Neural crest cell (in vitro differentiated cells): ENCODE measurements at places on chromosomes 6 and 20.

- no peak for DNase-seq
These were observed 456.8 kb upstream of the CHD6 start for GRCh38 chr20:42074944-42075343.

DNA sequence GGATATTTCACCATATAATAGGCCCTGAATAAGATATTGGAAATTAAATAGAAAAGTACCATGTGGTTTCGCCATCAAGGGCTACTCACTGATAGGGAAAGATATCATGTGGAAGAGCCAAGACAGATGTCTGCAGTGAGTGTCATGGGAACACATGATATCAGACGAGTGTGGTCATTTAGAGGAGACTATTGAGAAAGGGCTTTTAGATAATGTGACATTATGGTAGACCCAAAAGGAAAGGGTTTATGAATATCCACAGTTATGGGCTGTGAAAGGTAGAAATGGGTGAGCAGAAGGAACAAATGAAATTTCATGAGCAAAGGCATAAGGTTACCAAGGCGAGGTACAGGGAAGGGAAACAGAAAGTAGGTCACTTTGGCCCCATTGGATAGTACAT, 182.3 kb upstream of the PRSS16 start:
- DNase-seq, result no peak

DNA sequence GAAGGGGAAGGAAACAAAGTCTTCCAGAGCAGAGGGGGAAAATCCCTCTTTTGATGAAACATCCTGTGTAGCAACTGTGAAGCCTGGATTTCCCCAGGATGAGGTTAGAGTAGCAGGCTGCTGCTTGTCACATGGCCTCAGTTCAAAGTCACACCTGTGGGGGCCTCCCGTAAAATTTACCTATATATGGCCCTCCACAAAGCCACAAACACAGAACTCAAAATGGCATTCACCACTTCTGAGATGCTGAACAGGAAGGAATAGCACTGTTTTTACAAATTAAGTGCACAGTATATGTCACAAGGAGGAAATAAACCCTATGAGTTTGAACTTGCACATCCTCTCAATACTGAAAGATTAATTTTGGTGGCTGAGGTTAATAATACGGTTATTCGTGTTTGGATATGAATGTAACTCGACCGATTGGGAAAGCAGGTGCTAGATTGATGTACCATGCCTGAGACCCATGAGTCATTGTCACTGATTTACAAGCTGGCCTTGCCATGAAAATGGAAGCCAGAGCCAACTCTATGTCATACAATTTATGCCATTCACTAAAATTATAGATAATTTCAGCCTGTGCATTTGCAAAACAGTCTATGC, 70.6 kb downstream of the SGK1 start:
- no peak for DNase-seq

DNA sequence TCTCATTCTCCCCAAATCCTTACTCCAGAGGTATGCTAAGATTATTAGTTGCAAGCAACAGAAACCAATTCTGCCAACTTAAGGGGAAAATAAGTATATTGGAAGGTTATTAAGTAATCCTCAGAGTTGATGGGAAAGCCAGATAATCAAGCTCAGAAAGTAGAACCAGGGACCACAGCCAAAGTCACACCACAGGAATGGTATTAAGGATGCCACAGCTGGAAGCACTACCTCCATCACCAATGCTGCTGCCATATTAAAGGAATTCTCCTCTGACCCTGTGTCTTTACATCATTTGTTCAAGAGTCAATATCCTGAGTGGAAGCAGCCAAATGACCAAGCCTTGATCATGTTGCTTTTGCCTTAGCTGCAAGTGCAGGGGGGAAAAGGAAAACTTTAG, 9.9 kb downstream of the PROCR start:
- no peak for DNase-seq

DNA sequence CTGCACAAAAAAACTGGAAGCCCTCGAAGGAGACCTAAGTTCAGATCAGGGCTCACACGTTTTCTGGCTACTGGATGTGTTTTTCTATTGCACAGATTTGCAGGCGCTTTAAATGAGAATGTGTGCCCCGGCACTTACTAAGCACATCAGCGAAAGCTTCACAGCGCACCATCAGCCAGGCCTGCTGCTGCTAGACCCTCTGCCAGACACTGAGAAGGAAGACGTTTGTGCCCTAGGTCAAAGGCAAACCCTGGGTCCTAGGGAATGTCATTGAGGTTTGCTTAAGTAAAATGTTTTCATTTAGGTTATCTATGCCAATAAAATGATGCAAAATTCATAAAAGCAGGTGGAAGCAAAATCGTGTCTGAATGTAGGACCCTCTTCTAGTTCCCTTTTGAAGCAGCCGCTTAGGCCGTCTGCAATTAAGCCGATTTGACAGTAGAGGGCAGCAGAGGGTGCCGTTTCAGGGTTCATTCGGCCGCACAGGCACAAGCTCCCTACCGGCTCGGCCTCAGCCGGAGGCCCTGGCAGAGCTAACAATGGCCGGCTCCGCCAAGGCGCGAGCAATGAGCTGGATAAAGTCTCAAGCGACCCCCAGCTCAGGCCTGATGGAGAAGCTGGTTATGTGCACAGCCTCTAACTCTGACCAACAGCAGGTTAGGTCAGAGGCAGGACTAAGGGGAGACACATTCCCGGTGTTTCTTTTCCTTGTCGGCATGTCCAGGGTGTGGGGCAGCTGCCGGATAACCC, 107.2 kb upstream of the FOXA2 start:
- peak; percentile 74 for DNase-seq

DNA sequence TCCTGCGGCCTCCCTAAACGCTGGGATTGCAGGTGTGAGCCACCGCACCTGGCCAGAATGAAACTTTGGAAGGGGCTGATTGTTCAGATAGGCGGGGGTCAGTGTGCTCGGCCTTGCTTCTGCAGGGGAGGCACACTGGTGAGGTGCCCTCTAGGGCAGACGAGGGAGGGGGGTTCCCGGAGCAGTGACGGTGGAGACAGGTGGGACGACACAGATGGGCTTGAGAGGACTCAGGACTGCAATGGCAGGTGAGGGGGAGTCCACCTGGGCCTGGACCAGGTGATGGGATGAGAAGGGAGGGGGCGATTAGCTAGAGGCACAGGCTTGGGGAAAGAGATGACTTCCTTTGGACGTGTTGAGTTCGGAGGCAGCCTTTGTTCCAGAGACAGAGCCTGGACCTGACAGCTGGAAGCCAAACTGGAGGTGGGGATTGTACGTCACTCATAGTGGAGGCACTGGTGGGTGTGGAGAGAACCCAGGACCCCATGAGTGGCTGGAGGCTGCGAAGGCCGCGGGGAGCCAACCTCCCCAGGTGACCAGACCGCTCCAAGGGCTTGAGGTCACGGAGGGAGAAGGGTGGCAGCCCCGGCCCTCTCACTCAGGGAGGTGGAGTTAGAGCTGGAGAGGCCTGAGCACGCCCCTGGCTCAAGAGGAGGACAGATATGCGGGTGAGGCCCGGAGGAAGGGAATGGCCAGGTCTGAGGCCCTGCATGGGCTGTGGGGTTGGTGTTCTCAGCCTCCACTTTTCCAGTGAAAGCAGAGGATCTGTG, 10.5 kb upstream of the MAP1LC3A start:
- DNase-seq, result no peak

DNA sequence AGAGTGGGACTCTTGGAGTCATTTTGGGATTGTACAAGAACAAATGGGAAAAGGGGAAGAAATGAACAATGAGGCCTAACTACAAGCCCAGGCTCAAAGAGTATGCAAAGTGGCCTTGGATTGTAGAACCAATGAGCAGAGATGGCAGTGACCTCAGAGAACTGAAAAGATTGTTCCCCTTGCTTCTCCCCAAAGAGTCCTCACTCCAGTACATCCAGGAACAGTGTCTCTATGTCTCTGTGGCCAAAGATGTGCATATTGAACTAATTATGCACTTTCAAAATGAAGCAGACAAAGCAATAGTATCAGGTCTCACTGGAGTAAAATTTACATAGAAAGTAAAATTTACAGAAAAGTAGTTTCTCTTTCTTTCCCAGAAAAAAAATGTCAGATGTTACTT, 81.0 kb downstream of the SMLR1 start:
- no peak for DNase-seq

DNA sequence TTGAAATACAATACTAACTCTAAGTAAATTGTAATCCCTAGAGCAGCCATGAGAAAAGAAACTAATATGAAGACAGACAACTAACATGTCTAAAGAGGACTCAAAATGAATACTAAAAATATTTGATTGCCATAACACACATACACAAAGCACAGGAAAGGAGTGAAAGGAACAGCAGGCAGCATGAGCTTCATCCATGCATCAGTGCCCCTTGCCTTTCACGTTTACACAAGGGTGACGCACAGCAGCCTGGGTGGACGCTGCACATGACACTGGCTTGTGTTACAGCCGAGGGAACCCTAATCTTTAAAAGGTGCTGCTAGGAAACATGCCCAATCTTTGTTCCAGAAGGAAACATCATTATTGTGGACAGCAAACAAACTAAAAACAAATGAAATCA, 123.5 kb downstream of the MAN1A1 start:
- no peak for DNase-seq

DNA sequence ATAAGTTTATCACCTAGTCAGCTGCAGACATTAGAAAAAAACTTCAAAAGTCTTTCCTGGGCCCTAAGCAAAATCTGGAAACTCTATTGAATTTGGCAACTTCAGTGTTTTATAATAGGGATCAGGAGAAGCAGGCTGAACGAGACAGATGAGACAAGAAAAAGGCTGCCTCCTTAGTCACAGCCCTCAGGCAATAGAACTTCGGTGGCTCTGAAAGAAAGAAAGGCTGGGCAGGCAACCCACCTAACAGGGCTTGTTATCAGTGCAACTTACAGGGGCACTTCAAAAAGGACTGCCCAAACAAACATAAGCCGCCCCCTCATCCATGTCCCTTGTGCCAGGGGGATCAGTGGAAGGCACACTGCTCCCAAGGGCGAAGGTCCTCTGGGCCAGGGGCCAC, 657.9 kb upstream of the HS3ST5 start:
- DNase-seq, result no peak

GRCh38 chr6:107047807-107048206, 19.8 kb downstream of the MTRES1 start:
- DNase-seq, result no peak

DNA sequence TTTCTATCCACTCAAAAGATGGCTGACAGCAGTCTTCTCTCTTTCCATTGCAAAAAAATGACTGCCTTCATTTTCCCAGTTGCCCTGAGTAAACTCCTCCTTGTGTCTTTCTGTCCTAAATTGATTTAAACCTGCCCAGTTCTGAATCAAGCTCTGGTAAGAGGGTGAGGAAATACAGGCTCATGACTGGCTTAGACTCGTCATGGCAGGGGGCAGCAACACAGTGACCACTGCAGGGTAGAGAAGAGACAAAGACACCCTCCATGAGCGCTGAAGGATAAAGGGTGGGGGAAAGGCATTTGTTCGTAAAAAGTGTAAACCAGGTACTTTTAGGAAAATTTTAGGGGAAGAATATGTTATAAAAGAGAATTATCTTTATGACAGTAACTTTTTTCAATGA, 738.2 kb upstream of the FLRT3 start:
- no peak for DNase-seq

DNA sequence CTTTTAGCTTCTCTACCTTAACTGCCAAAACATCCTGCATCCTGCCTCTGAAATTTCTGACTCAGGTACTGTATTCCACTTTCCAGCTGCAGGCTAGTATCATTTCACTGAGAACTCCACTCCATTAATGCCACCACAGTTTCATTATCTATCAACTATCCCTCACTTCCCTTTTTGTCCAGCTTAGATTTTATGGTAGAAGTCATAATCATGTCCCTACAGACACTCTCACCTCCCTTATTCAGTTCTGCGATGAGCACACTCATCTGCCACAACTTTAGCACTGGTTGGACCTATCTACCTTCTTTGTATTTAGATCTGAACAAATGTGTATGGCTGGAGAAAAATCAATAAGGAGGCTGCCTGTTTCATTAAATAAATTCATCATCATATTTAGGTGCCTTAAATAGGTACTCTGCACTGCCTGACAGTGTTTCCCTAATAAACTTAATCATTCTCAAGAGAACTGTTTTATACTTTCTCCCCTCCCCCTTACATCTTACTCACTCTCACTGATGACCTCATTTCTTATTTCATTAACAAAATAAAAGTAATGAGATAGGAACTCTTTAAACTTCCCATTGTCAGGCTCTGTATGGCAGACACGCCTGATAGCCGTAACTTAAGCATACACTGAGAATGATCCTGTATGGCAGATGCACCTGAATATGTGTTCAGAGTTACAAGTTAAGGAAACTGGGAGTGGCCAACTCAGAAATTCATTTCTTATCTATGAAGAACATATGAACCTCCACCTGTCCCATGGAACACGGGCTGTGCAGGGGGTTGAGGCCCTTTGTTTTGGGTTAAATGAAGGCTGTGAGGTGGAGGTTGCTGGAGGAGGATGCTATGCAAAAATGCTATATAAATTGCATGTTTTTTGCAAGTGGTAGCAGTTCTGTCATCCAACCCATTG, 95.3 kb upstream of the MAN1A1 start:
- DNase-seq, result no peak

GRCh38 chr20:37417617-37418467, 71.9 kb downstream of the SRC start:
- DNase-seq, result no peak

DNA sequence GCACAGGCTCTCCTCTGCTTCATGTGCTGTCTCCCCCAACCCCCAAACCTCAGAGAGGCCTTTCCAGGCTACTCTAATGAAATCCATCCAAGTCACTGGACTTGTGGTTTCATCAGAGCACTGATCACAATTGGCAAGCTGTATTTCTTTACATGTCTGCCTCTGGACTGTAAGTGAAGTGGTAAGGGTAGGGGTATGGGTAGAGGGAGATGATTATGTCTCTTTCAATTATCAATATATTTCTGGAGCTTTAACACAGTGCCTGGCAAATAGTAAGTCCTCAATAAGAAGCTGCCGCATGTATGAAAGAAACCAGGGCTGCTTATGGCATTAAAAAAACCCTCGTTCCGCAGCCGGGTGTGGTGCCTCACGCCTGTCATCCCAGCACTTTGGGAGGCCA, 5.4 kb downstream of the TRERF1 start:
- DNase-seq, result no peak

DNA sequence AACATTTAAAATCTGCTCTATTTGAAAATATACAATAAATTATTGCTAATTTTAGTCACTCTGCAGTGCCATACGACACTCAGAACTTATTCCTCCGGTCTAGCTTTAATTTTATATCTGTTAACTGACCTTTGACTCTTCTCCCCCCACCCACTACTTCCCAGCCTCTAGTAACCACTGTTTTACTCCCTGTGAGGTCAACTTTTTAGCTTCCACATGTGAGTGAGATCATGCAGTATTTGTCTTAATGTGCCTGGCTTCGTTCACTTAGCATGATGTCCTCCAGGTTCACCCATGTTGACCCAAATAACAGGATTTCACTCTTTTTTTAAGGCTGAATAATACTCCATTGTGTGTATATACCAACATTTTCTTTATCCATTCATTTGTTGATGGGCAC, 80.8 kb downstream of the RPP40 start:
- no peak for DNase-seq
